Fibroblast of the aortic adventitia (primary cell): ENCODE measurements at places on chromosomes 16 and 17.

DNA sequence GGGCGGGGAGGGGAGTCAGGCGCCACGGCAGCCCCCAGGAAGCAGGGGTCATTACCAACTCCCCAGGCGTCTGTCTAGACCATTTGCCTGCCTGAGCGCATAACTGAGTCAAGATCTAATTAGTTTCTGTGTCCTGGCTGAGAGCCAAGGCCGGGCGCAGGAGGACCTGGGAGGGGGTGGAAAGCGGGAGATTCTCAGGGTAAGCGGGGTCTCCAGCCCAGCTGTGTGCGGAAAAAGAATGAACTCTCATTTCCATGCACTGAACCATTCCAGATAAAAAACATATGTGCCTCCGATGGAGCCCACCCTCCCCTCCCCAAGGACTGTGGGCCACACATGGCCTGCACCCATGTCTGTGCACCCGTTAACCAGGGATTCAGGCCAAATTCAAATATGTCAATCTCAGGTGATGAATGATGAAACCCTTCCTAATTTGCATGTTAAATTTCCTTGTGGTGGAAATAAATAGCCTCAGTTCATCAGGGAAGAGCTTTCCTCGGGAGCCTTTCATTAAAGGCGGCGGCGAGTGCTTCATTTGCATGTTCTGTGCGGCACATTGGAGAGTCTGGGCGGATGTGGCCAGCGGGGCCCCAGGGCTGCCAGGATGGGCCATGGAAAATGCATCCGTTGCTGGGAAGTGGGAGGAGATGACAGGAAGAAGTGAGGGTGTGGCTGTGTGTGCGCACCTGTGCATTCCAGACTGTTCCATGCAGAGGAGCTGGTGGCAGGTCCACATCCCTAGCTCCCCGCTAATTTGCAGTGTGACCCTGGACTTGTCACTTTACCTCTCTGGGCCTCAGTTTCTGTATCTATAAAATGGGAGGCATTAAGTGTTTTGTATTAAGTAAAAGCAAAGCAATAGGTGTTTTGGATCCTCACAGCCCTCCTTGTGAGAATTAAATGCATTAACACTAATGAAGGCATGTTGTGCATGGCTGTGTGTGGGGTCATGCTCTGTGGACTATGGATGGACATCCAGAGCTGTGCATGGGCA lies 151.1 kb downstream of the SDK2 start:
- no peak for DNase-seq

DNA sequence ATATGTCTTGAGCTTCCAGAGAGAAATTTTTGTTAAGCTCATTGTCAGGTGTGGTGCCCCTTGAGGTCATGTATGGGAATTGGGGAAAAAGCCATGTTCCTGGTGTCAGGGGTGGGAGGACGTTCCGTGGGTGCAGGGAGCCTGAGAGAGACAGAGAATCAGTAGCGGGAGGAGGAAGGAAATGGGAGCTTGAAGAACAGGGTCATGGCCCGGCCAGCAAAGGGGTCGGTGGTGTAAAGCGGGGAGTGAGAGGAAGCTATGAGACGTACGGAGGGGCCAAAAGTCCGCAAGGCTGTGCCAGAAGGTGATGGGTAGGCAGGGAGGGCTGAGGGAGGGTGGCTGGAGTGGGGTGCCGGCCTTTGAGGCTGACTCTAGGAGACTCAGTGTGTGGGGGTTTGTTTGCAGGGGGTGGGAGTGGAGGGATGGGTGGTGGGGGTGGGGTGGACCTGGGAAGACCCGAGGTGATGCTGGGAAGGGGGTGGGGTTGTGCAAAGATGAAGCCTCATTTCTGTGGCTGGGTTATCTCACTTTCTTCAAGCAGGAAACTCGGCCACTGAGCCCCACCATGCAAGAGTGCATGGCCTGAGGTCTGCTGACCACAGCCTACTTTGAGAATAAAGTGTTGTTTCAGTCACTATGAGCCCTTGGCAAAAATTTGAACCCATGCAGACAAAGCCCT lies 63.6 kb downstream of the PLCG2 start:
- DNase-seq: no peak

- DNase-seq: peak; percentile 67
Measured at GRCh38 chr17:80187515-80187941, 17.7 kb downstream of the CARD14 start.

DNA sequence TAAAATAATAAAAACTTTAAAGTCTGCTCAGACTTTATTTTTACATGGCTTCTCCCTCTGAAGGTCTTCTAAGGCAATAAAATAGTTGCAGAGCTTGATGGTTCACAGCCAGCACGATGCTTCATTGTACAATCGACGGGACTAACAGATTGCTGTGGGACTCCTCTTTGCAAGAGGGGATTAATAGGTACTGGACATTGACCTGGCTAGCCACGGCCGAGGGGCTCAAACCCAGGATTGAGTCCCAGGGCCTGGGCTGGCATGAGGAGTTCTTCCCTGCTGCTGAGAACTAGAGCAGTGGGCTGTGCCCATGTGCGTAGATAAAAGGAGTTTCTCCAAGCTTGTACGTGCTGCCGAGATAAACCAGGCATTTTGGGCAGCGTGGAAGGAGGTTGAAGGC lies 23.6 kb upstream of the GAN start:
- DNase-seq: no peak
